DMS 273 treated with DMSO at 0.1 percent for 48 hours (cell line): ENCODE measurements at places on chromosomes 5 and 9.

DNA sequence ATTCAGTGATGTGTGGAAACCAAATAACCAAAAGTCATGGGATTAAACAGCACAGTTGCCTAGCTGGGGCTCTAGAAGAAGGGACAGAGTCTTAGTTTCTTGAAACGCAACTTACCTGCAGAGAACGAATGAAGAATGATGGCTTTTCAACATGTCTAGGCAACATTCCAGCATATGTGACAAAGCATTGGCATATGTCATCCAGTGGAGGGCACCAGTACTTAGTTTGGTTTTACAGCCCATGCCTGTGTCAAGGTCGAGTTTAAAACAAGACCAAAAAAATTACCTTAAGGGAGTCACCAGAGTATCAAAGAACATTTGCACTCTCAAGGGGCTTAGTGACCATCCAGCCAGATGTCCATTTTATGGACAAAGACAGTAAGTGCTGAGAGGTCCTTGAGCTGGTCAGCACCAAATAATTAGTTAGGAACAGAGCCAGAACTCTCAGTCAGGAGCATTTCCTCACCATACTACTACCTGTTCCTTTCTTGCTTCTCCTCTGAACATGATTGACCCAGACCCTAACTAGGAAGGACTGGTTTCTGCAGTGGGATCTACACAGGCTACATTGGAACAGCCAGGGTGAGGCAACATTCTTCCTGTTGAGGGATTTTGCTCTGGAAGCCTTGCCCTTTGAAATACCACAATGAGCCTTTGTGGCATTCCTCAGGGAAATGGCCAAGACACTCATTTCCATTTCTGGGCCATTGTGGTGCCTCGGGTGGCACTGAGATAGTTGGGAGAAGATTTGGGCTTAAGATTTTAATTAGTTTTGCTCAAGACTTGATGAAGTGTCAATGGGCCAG, 75.4 kb upstream of the ANKH start:
- DNase-seq, result no peak

- no peak for DNase-seq
Measured at GRCh38 chr5:129107637-129108036, 13.1 kb downstream of the ISOC1 start.

GRCh38 chr5:138610918-138611677, 35.9 kb upstream of the HSPA9 start:
- no peak for DNase-seq

DNA sequence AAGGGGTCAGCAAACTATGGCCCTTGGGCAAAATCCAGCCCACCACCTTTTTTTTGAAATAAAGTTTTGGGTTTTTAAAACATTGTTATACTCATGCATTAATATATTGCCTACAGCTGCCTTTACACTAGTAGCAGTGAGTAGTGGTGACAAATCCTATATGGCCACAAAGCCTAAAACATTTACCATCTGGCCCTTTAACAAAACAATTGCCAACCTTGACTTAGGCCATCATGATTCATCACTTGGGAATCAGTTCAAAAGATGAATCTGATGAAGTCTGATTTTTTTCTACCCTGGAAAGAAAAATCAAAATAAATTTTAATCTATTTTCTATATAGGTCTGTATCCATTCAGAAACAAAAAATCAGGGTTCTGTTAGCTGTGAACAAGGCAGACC, 484.9 kb downstream of the BNC2 start:
- DNase-seq, result no peak

- DNase-seq, result no peak
Measured at GRCh38 chr5:34687269-34688011, 31.3 kb downstream of the RAI14 start.

- no peak for DNase-seq
Measured at GRCh38 chr9:136562746-136563495, 17.1 kb upstream of the NOTCH1 start.

GRCh38 chr5:137134920-137135532, 364.1 kb downstream of the SPOCK1 start:
- DNase-seq, result no peak

DNA sequence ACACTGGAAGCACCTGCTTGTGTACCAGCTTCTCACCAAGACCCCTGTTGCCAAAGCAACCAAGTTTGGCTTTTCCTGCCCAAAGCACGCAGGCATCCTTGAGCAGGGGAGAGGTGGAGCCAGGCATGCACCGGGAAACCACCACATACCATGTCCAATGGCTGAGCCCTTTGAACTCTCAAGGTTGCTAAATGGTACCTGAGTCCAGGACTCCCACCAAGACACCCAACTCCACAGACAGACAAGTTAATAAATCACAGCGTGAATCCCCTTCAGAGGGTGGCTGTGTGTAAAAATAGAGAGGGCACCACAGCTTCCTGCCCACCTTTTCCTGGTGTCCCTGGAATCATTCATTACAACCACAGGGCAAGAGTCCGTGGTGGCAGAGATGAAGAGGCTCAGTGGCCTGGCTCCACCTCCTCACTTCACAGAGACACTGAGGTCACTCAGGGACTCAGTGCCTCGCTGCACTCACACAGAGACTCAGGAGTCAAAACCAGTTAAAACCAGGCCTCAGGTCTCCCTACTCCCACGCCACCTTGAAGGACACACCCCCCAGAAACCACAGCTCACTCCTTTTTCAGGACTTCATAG, 143.7 kb downstream of the C5orf15 start:
- no peak for DNase-seq

DNA sequence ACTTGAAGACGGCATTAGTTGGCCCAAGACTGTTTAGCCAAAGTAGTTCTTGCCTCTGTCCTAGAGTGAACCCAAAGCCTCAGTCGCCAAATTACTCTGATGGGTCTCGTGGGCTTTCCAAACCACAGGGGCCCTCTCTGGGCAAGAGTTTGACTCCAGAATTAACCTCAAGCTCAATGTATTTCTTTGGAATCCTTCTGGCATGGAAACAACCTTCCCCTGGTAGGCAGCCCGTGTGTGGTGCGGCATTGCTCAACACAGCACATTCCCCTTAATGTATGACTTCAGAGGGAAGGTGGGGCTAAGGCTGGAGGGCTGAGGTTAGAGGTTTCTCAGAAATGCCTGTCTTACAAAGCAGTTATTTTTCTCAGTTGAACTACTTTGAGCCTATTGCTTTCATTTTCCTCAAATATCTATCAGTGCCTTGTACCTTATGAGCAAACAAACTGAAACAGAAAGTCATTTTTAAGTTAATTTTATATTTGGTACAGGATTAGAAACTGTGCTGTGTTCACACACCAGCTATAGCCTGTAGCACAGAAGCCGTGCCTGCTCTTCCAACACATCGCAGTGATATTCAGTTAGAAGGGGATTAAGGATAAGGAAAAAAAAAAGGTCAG, 123.9 kb upstream of the HAPLN1 start:
- no peak for DNase-seq

DNA sequence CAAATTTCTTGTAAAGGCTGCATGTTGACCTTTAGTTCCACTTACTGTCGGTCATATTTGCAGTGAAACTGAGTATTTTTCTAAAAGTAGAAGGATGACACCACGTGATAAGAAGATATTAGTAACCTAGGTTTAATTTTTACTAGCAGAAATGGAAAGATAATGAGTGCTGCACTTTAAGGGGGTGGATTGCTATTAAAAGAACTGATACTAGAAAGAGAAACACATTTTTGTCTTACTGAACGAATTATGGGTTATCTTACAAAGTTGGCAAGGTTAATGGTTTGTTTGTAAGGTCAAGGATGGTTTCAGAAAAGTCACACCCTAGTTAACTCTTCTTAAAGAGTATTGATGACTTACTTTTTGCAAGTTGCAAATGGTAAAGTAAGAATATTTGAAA, 2.4 kb downstream of the MACIR start:
- DNase-seq, result no peak

- DNase-seq, result no peak
Measured at GRCh38 chr5:42520203-42520602, 97.0 kb downstream of the GHR start.

GRCh38 chr5:113776832-113777525, 263.5 kb downstream of the YTHDC2 start:
- no peak for DNase-seq

- DNase-seq, result no peak
Measured at GRCh38 chr9:133187561-133188005, 21.5 kb downstream of the OBP2B start.

GRCh38 chr5:76622076-76622475, 1.1 kb downstream of the F2RL2 start:
- no peak for DNase-seq

DNA sequence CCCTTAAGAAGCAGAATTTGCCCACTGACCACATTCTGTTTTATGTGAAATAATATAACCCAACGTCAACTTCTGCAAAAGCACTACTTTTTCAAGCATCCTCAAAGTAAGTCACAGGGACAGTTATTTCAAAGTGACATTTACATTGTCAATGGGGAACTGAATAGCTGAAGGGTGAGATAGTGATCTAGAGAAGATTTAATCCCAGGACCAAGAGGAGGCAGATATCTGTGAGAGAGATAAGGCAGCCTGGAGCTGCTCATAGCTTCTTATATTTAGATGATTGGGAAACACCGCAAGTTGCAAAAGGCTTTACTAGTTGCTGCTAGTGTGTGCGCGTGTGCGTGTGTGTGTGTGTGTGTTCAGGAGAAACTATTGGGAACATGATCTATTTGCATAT, 210.4 kb upstream of the RFX3 start:
- DNase-seq, result no peak

DNA sequence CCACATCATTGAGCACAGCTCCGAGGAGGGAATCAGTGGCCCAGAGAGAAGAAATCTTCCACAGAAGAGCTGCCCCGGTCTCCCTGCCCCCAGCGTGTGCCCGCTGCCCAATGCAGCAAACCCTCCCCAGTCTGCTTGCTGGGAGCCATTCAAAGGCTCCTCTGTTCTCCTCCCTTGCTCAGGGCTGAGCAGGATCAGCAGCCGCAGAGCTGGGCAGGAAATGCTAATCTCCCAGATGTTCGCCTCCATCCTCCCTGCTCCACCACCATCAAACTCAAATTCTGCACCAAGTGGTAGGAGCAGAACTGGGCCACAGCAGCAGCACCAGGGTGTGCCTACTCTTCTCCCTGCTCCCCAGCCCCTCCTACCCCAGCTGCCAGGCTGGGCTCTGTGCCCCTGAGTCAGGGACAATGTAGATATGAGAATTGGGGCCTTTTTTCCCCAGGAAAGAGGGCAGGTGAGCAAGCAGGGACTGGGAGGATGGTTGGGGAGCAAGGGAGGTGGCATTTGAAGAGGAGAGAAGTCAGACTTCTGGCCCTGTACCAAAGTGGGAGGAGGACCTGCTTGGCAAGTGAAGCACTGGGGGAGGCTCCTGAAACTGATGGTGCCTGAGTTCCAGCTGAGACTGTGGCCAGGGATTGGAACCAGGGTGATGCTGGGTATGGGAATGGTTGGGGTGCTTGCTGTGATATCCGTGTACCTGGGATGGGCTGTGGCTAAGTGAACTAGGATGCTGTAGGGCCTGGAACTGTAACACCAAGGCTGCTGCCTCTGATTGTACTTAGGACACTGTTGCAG, 1.9 kb upstream of the PCDH1 start:
- no peak for DNase-seq

GRCh38 chr5:151115272-151115905, 34.6 kb upstream of the TNIP1 start:
- no peak for DNase-seq

GRCh38 chr9:28720746-28721145, 1147.5 kb upstream of the C9orf72 start:
- DNase-seq, result no peak

GRCh38 chr5:41095324-41096101, 24.4 kb upstream of the MROH2B start:
- DNase-seq, result no peak

- DNase-seq, result no peak
Measured at GRCh38 chr9:108017671-108018070, 528.1 kb upstream of the KLF4 start.

DNA sequence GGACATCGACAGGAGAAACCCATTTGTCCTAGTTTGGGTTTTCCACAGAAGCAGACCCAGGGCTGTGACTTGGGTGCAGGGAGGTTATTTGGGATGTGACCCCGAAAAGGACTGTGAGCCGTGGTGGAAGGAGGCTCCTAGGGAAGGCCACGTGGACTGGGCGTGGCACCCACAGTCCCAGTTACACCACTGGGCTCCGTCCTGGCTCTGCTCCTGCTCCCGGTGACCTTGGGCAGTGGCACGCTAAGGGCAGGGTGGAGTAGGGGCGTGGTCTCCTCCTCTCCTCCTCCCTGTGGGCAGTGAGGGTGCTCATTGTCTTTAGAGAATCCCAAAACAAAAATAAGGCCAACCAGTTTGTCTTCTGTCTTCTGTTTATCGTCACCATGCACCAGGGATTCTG, 190.1 kb downstream of the GADD45G start:
- no peak for DNase-seq

- DNase-seq, result no peak
Measured at GRCh38 chr9:120481248-120481647, 98.7 kb downstream of the CDK5RAP2 start.

DNA sequence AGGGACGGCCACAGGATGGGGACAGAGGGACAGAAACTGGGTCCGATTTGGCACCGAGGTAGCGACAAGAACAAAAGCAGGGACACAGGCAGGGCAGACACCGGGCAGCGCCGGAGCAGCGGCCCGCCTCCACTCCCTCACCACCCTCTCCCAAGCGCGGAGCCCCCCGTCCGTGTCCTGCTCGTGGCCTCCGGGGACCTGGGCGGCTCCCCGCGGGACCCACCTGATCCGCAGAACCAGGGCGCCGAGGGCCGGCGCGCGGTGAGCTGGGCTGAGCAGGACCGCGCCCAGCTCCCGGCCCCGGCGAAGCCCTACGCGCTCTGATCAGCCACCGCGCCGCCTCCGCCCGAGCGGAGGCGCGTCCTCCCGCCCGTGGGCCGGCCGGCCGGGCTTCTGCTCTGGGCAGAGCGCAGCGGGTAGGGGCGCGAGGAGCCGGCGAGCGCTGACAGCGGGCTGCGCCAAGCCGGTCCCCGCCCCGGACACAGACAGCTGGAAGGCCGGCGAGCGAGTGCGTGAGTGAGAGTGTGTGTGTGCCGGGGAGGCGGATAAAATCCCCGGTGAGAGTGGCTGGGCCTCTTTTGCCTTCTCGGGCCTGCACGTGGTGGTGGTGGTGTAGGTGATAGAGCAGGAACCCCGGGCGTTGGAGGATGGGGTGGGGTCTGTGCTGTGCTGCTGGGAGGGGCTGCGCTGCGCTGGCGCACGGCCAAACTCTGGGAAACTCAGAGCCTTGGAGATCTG, at the start of gene GGTA1:
Gene GGTA1, minus strand, starts transcription at position 418 of the 738 bp plus-strand sequence. CDS start 31,922 bp downstream, outside the sequence.
- peak; percentile 29 for DNase-seq

DNA sequence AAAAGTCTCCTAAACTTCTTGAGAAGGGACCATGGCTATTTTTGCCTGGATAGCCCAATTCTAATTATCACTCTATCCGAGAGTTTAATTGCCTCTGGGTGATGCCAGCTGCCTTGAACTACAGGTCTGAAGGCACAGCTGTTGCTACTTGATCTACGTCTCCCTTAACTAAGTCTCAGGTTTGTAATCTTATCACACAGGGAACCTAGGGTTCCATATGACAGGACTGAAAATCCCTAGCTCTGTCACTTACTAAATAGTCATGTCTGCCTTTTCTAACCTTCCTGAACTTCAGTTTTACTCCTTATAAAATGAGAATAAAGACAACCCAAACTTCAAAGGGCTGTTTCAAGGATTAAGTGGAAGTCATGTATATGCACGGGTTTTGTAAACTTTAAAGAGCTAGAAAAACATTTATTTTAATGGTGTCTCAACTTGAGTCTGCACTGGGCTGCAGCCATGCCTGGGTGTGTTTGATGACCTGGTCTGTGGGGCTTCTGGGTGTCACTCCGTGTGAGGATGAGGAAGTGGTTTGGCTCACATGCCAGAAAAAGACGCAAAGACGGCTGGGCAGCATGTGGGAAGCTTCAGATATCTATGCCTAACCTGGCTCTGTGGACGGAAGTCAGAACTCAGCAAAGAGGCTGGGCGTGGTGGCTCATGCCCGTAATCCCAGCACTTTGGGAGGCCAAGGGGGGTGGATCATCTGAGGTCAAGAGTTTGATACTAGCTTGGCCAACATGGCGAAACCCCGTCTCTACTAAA, 129.3 kb upstream of the SLC44A1 start:
- no peak for DNase-seq
